ENCODE measurements at places on chromosomes 7 and 10. TPM values are rescaled to one million over a fixed set of nuclear protein-coding genes. Genes with fewer than 3 reads are reported as not detected.
A peak's percentile ranks its signal among the peaks of the same experiment; 100 is the strongest.

Gene ALOX5
- 0.21 TPM for total RNA-seq

Gene CPVL
- total RNA-seq: not detected

DNA sequence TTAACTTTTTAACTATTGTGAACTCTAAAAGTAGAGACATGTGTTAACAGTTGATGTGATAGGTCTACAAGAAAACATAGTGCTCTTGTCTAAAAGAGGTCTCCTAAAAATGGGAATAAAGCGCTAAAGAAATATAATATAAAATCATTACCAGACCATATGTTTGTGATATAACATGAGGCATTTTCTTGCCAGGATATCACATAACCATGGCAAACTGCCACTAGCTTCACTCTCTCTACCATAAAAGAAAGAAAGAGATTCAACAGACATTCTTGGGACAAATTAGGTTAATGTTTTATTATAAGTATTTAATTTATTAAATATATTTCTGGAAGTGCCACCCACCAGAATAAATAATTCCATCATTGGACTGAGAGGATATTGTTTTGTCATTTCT, 115.0 kb downstream of the TMEM26 start:
- H3K27me3 ChIP-seq: peaks cover 2% of the 10 kb centered on the region
- no peaks in the 10 kb centered on the region for H3K36me3 ChIP-seq
- no peak overlapping the region for H3K27ac ChIP-seq

- no peaks in the 10 kb centered on the region for H3K36me3 ChIP-seq
- H3K27ac ChIP-seq: no peak overlapping the region
- H3K27me3 ChIP-seq: peaks cover 41% of the 10 kb centered on the region
- no peak overlapping the region for H3K4me3 ChIP-seq
- DNase-seq: peak; percentile 48
Observed at GRCh38 chr10:128268015-128268722, 141.9 kb upstream of the MKI67 start.

GRCh38 chr10:14839305-14839695, 1.2 kb downstream of the HSPA14 start:
- peaks cover 18% of the 10 kb centered on the region for H3K4me1 ChIP-seq
- H3K4me3 ChIP-seq: peak overlapping the region; percentile 89
- no peaks in the 10 kb centered on the region for H3K27me3 ChIP-seq
- H3K27ac ChIP-seq: peak overlapping the region; percentile 88
- DNase-seq: peak; percentile 22
- peaks cover 42% of the 10 kb centered on the region for H3K36me3 ChIP-seq

Gene C7orf57
- total RNA-seq: 0.33 TPM

DNA sequence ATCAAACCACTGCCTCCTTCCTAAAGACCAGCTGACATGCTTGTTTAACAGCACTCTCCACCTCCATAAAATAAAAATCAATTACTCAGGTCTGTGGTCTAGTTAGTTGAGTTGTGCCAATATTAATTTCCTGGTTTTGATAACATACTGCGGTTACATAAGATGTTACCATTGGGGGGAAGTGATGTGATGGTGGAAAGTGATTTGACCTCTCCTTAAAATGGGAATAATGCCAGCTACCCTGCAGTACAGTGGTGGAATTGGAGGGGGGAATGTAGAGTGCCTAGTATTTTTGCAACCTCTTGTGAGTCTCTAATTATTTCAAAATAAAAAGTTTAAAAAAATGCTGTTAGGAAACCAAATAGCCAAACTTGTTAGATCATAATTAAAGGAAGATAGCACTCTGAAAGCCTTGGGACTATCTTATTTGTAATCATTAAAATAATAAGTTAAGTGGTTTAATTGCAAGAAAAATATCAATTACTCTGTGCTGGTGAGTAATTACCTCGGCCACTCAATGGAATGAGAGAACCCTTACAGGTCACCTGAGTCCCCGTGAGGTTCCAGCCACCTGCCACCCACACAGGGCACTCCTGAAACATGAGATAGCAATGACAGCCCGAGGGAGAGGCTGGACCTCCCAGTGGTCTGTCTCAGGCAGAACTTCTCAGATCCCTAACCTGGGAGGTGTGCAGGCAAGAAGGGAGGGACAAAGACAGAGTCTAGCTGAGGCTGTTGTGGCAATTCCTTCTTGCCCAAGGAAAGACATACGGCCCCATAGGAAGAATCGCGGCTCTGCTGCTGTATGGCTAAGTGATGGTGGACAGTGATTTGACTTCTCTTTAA, 94.1 kb downstream of the SH3PXD2A start:
- no peaks in the 10 kb centered on the region for H3K36me3 ChIP-seq
- no peaks in the 10 kb centered on the region for H3K27me3 ChIP-seq
- H3K4me3 ChIP-seq: no peak overlapping the region
- DNase-seq: no peak
- H3K4me1 ChIP-seq: peaks cover 64% of the 10 kb centered on the region
- no peak overlapping the region for H3K27ac ChIP-seq

All from activated CD4-positive, alpha-beta T cell treated with anti-CD3 and anti-CD28 coated beads for 36 hours (primary cell).